ENCODE measurements at places on chromosomes 2 and 18. TPM values are rescaled to one million over a fixed set of nuclear protein-coding genes. Genes with fewer than 3 reads are reported as not detected.
A peak's percentile ranks its signal among the peaks of the same experiment; 100 is the strongest.

The PLEKHM3 gene
- total RNA-seq = 14.7 TPM

The ACVR1C gene
- 1.0 TPM for total RNA-seq

The MRO gene
- 8.7 TPM for total RNA-seq

The KYNU gene
- 1.4 TPM for total RNA-seq

The KIF1A gene
- 45.3 TPM for total RNA-seq

- DNase-seq = peak; percentile 53
Observed at GRCh38 chr2:1651121-1652033, 92.9 kb downstream of the PXDN start.

GRCh38 chr18:36015629-36016028 lies 43.1 kb downstream of the RMP24 start:
- no peak for DNase-seq

DNA sequence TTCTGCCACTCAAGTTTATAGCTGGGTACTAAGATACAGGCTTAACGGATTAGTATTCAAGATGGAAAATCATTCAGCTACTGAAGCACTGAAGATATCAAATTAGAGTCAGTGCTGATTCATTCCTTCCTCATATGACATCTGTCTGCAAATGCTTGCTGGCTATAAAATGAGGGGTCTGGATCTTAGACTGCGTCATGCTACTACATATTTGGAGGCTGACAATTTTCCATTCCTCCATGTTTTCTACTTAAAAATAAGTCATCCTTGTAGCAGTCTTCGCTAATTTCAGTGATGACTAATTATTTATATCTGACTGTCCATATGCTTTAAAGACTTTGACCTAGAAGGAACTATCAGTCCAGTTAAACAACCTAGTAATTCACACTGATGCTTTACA lies 233.4 kb downstream of the RIT2 start:
- no peak for DNase-seq

- DNase-seq = no peak
Observed at GRCh38 chr2:57759131-57759530, 287.5 kb upstream of the VRK2 start.

- DNase-seq = no peak
Observed at GRCh38 chr2:205659922-205660321, 22.4 kb upstream of the NRP2 start.

DNA sequence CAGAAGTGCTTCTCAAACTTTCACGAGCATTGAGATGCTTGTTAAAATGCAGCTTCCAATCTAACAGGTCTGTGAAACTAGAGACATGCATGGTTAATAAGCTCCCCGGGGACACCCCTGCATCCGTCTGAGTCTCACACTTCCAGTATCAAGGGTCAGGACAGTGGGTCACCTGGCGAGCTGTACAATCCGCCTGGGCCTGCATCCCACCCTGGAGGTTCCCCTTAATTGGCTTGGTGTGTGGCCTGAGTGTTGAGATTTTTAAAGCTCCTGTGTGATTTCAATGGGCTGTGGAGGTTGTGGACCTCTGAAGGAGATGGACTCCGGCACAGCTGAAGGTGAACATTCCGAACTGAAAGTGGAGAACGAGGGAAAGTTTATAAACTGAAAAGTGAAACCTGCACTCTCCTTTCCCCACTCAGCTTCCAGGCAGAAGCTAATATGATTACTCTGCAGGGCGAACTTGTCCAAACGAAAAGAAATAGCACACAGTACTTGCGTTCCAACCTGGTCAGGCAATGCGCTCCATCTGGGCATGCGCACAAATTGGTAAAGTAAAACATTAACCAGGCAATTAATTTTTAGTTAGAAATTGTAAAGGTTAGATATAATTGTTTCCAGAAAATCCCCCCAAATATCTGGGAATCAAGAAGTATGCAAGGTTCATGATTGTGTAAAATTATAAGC lies 191.7 kb upstream of the ALKAL2 start:
- DNase-seq = no peak

- no peak for DNase-seq
Observed at GRCh38 chr2:200765139-200765951, 46.4 kb upstream of the BZW1 start.

GRCh38 chr2:213787869-213788268 lies 503.6 kb downstream of the SPAG16 start:
- no peak for DNase-seq

DNA sequence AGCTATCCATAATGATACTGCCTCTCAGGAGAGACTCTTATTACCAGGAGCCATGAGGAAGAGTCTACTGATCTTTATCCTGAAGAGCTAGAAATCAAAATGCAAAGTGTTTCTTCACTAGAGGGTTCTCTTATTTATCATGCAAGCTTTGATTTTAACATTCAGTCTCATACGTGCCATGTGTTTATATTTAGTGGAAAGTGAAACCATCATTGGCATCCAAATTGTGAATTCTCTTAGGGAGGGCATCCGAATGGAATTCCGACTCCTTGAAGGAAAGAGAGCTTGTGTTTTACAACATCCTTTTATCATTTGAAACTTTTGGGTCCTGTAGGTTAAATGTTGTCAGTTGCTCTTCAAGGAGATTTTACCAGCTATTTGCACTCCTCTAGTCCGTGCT lies 170.4 kb upstream of the SESTD1 start:
- no peak for DNase-seq

DNA sequence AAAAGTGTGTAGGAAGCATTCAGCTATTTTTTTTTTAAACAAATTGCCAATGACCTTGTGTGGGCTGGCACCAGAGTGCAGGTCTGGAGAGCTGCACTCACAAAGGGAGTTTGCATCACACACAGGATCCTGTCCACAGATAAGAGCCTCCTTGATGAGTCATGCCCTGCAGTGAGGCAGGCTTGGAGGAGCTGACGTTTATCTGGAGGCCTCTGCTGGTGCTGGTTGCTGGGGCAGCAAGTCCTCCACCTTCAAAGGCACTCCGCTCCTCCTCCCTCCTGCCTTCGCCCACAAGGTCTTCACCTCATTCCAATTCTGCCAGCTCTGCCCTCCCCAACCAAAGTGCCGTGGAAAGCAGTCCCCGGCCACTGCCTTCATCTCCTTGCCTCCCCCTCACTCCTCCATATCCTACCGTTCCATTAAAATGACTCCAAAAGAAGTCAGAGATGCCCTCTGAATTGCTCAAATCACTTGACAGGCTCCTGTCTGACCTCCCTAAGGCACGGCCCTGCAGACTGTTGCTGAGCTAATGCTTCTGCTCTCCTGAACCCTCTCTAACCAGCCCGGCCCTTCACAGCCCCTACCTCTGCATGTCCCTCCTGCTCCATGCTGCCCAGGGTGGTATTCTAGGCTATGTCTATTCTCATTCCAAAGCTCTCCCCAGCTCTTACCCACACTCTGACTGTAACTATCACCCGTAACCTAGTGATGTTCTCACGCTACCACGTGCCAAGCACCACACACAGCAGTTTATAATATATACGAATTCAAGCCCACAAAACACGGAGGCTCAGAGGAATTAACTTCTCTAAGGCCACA lies 30.9 kb downstream of the LONRF2 start:
- DNase-seq = no peak

GRCh38 chr2:166957686-166958085 lies 69.4 kb downstream of the XIRP2 start:
- no peak for DNase-seq

DNA sequence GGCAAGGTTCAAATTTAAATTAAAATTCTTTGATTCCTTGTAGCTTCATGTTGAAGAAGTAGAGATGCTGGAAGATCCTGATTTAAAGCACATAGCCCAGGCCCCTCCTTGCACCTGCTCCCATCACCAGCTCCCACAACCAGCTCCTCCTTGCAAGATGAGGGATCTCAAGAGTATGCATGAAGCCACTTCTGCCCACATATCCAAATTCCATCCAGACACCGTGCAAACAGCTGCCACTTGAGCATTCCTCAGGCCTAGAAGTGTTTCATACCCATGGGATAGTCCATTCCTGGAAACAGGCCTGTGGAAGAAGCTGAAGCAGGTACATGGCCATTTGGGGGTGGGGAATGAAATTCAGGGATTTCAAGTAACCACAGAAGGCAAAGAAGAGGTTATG lies 32.4 kb upstream of the ITPRID2 start:
- no peak for DNase-seq

DNA sequence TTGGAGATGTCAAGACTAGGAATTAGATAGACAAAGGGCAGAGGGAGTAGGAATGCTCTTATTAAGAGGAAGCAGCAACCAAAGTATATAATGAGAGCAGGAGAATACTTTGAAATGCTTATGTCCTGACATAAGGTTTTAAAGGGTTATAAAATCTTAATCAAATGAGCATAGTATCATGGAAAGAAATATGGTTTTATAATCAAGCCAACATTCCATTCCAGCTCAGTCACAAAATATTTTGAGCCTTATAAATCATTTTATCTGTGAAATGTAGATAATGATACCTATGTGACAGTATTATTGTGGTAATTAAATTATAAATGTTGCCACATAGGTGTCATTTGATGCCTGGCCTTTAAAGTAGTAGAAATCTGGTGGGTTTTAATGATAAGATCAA lies 17.6 kb downstream of the VSNL1 start:
- DNase-seq = no peak

GRCh38 chr2:150051004-150051403 lies 436.5 kb downstream of the RND3 start:
- no peak for DNase-seq
